Right hindlimb (tissue), 1 donor: ENCODE measurements at places on chromosomes 5 and 9.
A peak's percentile ranks its signal among the peaks of the same experiment; 100 is the strongest.

GRCh38 chr9:33233626-33234342 lies 6.2 kb upstream of the SPINK4 start:
- no peak for DNase-seq

- DNase-seq: peak; percentile 3
Observed at GRCh38 chr9:135037521-135038250, 49.8 kb upstream of the OLFM1 start.

GRCh38 chr5:41115281-41115680 lies 44.1 kb upstream of the MROH2B start:
- no peak for DNase-seq

DNA sequence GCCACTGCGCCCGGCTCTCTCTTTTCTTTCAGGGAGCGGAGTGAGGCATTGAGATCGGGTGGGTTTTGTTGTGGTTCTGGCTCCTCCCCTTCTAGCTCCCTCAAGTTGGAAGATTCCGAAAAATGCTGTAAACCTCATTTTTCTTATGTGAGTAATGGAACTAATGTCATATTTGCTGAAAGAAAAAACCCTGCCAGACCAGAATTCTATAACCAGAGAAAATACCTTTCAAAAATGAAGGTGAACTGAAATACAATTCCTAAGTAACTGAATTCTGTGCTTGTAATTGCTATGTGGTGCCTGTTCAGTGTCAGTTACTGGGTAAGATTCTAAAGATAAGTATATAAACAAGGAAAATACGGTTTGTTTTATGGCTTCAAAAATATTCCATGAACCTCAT lies 30.9 kb upstream of the CDK20 start:
- no peak for DNase-seq

GRCh38 chr9:122754825-122755224 lies 12.7 kb downstream of the OR1L6 start:
- DNase-seq: no peak

GRCh38 chr9:115757461-115757860 lies 396.1 kb upstream of the PAPPA start:
- no peak for DNase-seq

- peak; percentile 18 for DNase-seq
Observed at GRCh38 chr9:125829743-125830142, 82.6 kb downstream of the PBX3 start.

- no peak for DNase-seq
Observed at GRCh38 chr9:7828334-7828733, 28.8 kb upstream of the DMAC1 start.

DNA sequence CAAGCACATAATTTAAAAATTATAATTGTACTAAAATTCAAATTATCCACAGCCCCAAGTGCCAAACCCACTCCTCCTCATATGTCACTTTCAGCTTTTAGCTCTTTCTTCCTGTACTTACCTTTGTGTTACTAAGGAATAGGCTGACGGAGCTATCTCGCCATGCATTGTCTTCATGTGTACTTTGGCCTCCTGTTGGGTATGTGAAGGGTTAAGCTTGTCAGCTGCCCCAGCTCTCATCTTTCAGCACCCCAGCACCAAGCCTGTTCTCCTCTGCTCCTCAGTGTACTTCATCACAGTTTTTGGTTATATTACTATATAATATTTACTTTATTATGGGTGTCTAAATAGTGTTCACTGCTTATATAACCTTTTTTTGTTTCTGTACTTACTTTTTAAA lies 46.2 kb downstream of the OSTF1 start:
- DNase-seq: no peak

DNA sequence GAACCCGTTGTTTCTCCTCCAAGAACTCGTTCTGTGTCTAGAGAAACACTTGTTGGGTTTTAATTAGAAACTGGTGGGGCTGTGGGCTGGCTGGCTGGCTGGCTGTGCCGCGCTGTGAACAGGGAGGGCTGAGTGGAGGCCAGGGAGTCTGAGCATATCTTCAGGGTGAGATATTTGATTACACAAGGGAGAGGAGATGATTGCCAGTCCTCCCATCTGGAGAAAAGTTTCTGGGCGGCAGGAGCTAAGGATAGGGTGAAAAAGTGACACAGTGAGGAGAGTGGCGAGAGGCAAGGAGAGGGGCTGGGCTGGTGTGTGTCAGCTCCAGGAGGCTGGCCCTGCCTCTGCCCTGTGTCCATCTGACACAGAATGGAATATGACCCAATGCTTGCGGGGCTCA lies 63.0 kb downstream of the GDNF start:
- DNase-seq: no peak

GRCh38 chr9:117825609-117826347 lies 121.6 kb downstream of the TLR4 start:
- no peak for DNase-seq

GRCh38 chr5:53929570-53929969 lies 369.1 kb downstream of the NDUFS4 start:
- DNase-seq: no peak

GRCh38 chr5:34626036-34626435 lies 30.1 kb upstream of the RAI14 start:
- no peak for DNase-seq

DNA sequence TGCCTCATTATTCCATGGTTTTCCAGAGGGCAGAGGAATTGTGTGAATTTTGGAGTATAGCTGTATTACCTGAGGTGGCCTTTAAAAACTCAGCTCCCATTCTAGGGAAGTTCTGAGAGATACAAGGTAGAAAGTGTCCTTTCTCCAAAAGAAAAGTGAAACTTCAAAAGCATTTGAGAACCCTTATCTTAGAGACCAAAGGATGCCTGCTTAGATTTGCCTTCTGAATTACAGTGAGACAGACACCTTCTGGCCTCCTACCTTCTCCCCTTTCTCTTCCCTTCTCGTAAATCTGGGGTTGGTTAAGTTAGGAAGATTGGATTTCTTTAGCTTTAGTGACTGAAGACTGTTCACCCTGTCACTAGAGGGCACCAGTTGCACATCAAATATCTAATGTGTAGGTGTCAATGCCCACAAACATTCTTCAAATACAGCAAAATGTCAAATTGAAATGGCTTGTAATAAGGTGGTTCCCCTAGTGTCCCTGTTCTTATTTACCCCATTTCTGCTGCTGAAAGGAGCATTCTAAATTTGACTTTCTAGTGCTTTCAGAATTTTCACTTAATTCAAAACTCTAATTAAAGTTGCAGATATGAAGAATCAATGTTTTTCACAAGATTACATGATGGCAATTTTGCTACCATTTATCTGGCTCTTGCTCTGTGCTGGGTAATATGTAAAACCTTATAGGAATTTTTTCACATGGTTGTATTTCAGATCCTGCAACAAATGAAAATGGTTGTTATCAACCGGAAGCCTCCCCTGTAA lies 46.7 kb downstream of the PRRC1 start:
- peak; percentile 26 for DNase-seq

- DNase-seq: no peak
Observed at GRCh38 chr5:94784536-94785505, 166.4 kb downstream of the SLF1 start.
